M059J (cell line): ENCODE measurements at places on chromosomes 5 and 9. TPM values are rescaled to one million over a fixed set of nuclear protein-coding genes. Genes with fewer than 3 reads are reported as not detected.

CARD6 gene
- total RNA-seq: 5.7 and 8.0 TPM in 2 replicates

DNA sequence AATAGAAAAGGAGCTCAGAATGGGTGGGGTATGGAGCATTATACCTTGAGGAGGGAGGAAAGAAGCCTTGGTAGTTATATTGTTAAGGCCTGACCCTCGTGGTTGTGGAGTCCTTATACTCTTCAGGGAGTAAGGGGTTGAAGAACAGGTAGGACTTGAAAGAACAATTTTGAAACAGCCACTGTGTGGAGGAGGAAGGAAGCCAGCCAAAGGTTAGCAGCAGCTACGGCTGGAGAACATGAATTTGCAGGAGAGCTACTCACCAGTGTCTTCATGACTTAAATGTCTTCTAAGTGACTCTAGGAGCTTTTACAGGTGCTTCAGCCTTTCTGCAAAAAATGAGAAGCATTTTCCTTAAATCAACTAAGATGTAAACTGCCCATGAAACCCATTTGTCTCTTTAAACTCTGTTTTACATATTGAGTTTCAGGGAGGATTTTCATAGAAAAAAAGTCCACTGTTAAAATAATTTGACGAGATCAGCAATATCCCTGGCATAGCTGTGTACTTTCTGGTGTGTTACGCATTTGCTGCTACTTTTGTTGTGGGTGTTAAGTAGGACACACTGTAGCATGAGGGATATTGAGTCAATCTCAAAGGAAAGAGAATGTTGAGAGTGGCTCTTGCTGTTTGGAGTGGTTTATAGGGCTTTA lies 110.6 kb upstream of the ELL2 start:
- no peak for DNase-seq

DNA sequence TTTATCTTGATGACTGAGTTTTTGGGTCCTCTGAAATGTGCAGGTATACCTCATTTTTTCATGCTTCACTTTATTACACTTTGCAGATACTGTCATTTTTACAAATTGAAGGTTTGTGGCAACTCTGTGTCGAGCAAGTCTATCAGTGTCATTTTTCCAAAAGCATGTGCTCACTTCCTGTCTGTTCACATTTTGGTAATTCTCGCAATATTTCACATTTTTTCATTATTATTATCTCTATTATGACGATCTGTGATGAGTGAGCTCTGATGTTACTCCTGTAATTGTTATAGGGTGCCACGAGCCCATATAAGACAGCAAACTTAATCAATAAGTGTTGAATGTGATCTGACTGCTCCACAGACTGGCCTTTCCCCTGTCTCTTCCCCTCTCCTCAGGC lies 73.4 kb upstream of the FBXW11 start:
- no peak for DNase-seq

DNA sequence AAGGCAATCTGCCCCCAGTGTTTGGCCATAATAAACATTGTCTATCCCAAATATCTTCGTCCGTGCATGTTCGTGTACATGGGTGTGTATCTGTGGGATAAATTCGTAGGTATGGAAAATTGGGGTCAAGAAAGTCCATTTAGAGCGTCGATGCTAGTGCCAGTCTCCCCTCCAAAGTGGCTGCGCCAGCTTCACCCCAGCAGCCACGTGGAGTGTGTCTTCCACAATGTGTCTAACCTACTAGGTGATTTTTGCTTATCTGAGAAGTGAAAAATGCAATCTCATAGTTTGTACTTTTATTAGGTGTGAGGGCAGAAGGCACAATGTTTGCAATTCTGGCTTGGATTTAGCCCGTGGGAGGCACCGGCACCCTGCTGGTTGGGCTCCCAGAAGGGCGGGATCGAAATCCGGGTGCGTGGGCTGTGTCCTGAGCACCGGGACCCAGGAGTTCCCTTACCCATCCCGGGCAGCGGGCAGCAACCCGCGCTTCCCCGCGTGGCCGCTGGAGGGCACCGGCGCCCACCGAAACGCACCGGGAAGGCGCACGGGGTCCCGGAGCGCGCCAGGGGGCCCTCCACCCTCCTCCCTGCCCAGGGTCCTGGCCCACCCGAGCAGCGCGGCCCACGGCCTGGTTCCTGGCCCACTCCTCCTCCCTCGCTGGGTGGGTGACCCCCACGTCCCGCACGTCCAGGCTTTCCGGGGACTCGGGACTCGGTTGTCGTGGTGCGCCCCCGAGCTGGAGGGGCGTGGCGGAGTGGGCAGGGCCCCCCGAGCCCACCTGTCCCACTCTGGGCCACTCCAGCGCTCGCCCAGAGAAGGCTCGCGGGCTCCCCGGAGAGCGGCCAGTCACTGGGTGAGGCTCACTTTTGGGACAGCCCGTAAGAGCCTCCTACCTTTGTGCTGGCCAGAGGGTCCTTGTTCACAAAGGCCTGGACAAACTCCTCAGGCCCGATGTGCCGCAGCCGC lies 55.4 kb upstream of the RNF130 start:
- no peak for DNase-seq

DNA sequence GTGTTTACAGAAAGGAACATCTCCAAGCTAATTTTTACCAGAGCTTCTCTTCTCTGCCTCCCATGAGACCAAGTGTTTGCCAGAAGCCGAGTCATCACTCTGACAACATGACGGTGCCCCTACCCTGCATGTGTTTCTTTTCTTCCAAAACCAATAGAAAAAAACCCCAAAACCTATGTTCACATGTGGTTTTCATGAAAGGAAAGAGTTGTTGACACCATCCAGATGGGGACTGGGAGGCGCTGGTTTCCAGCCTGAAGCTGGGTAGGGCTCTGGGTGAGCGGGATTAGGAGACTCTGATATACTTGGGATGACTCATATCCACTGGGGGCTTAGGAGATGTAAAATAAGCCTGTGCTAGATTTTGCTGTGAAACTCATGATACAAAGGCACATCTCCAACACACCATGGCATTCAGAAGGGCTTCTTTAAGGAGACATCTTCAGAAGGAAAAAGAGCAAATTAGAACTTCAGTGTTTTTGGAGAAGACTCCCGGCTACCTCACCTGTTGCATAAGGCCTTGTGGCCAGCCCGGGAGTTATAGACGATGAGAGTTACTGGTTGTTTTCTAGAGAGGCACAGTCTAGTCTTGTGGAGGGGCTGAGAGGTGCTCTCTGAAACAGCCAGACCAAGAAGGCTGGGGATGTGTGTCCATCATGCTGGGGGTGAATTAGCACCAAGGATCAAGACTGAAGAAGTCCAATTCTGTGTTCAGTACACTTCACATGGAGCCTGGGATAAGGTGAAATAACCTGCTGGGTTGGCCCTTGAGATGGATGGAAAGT lies 108.9 kb upstream of the LHFPL2 start:
- peak; percentile 74 for DNase-seq

DNA sequence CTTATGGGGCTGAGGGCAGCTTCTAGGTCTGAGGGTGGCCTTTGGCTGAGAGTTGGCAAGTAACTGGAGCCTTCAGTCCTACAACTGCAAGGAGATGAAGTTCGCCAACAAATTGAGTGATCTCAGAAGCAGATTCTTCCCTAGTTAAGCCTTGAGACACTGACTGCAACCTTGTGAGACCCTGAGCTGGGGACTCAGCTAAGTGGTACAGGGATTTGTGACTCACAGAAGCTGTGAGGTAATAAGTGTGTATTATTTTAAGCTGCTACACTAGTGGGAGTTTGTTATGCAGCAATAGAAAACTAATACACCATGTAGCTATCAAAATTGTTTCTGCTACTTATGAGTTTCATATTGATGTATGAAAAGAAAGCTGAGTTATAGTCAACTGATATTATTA lies 279.2 kb downstream of the PIK3R1 start:
- no peak for DNase-seq

DNA sequence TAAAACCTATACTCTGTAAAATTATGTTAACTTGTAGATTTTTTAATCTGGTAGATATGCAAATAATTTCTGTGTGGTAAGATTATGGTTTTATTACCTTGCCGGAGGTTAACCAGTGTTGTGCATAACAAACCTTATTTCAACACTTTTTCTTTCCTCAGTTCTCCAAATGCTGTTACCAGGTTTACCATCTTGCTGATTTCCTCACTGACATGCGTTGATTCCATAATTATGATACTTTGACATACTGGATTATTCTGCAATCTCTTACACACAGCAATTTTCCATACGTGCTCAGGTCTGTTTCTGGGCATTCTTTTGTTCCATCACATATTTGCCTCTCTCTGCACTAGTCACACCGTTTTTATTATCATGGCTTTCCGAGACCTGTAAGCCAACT lies 77.6 kb downstream of the TTC39B start:
- DNase-seq: no peak
